Renal cortical epithelial cell (primary cell): ENCODE measurements at places on chromosomes 1 and 21. TPM values are rescaled to one million over a fixed set of nuclear protein-coding genes. Genes with fewer than 3 reads are reported as not detected.

The GPR157 gene
- total RNA-seq = 4.6 and 9.7 TPM in 2 replicates

The TMCC2 gene
- total RNA-seq = 4.4 and 4.7 TPM in 2 replicates

- no peak for DNase-seq
These were observed 729.0 kb upstream of the BRINP3 start for GRCh38 chr1:191206513-191207207.

The CR1 gene
- total RNA-seq = under 0.01 TPM in 1 of 2 replicates, not detected in the other

GRCh38 chr1:93690921-93691789, 9.5 kb upstream of the BCAR3 start:
- DNase-seq = no peak

- no peak for DNase-seq
These were observed 12.7 kb downstream of the RNF207 start for GRCh38 chr1:6218375-6219164.

GRCh38 chr1:88751714-88752113, 67.6 kb downstream of the PKN2 start:
- DNase-seq = no peak

- no peak for DNase-seq
These were observed 195.4 kb downstream of the LMX1A start for GRCh38 chr1:165161130-165161529.

GRCh38 chr21:21740207-21740606, 742.0 kb downstream of the NCAM2 start:
- no peak for DNase-seq

DNA sequence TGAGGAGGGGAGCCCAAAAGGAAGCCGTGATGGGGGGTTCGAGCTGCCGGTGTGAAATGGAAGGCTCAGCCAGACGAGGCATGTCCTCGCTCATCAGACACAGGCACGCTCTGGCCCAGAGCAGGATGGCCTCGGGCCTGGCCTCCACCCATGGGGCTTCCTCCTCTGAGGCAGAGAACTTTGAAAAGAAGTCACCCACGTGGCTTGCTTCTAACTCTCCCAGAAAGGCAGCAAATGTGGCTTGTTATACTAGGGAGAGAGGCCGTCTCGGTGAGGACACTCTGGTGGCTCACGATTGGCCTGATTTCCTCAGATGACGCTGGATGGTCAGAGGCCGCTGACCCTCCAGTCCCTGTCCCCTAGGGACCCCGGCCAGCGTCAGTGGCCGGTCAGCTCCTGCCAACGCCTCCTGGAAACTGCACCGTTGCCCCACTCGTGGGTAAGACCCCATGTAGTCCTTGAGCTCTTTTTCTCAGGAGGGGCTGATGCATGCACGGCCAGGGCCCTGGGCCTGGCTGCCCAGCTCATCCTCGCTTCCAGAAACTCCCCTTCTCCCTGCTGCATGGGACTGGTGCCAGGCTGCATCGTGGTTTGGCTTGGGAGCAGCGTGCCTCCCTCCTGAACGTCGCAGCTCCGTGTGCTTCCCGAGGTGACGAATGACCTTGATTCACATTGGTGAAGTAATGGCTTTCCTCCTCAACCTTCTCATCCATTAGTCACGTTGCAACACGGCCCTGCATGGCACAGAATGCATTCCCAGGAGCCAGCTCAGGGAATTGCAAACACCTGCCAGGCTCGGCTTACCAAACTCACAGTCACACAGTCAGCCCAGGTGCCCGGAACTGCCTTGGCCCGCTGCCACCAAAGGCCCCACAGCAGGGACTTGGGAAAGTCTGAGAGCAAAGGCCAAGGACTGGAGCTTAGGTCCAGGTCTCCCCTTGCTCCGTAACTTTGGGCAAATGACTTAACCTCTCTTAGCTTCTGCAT, 58.8 kb downstream of the TOMM20 start:
- peak; percentile 98 for DNase-seq

The KCNN3 gene
- under 0.01 TPM in 1 of 2 replicates, not detected in the other for total RNA-seq

The OLIG2 gene
- not detected in 2 replicates for total RNA-seq

GRCh38 chr1:10943991-10944730, 68.3 kb upstream of the TARDBP start:
- peak; percentile 35 for DNase-seq

- no peak for DNase-seq
These were observed 136.4 kb downstream of the AKT3 start for GRCh38 chr1:243713470-243714186.
